HepG2 (cell line): ENCODE measurements at places on chromosomes 3 and 15. TPM values are rescaled to one million over a fixed set of nuclear protein-coding genes. Genes with fewer than 3 reads are reported as not detected.

Gene GRIP2
- polyA plus RNA-seq, result 0.11 and 0.14 TPM in 2 replicates

Gene C2CD4A
- polyA plus RNA-seq, result not detected in 2 replicates

Gene LACTB
- 12.2 and 14.8 TPM in 2 replicates for polyA plus RNA-seq

Gene PARP15
- not detected in 2 replicates for polyA plus RNA-seq

Gene CFAP91
- not detected in 2 replicates for polyA plus RNA-seq

Gene ARPP21
- polyA plus RNA-seq, result not detected in 2 replicates

Gene POPDC2
- 0.55 and 0.58 TPM in 2 replicates for polyA plus RNA-seq

Gene TGM5
- polyA plus RNA-seq, result 0.55 and 0.65 TPM in 2 replicates

Gene HTR3E
- not detected in 2 replicates for polyA plus RNA-seq

Gene MOBP
- polyA plus RNA-seq, result not detected in 2 replicates

Gene GRAMD2A
- 0.04 and 0.13 TPM in 2 replicates for polyA plus RNA-seq

Gene COL7A1
- 11.7 and 18.1 TPM in 2 replicates for polyA plus RNA-seq

Gene BFSP2
- not detected in 2 replicates for polyA plus RNA-seq

Gene BTBD1
- 29.3 and 32.1 TPM in 2 replicates for polyA plus RNA-seq

Gene CELSR3
- 6.7 and 8.3 TPM in 2 replicates for polyA plus RNA-seq

Gene NOP10
- polyA plus RNA-seq, result 369 and 407 TPM in 2 replicates

Gene MED12L
- 0.05 and 0.07 TPM in 2 replicates for polyA plus RNA-seq

Gene ADCY5
- polyA plus RNA-seq, result not detected in 2 replicates

Gene FAN1
- 10.6 and 10.8 TPM in 2 replicates for polyA plus RNA-seq

Gene NMNAT3
- polyA plus RNA-seq, result 6.9 and 7.0 TPM in 2 replicates

Gene GATA2
- 3.4 and 3.5 TPM in 2 replicates for polyA plus RNA-seq

Gene AP3S2
- 16.5 and 17.6 TPM in 2 replicates for polyA plus RNA-seq

Gene PTPN9
- 19.9 and 21.3 TPM in 2 replicates for polyA plus RNA-seq

Gene TRIM71
- polyA plus RNA-seq, result 21.1 and 21.7 TPM in 2 replicates

Gene C3orf70
- polyA plus RNA-seq, result 0.63 and 0.79 TPM in 2 replicates

Gene TTLL3
- 51.2 and 59.3 TPM in 2 replicates for polyA plus RNA-seq

Gene ADGRG7
- polyA plus RNA-seq, result not detected in 2 replicates

Gene HRH1
- polyA plus RNA-seq, result not detected in 2 replicates

Gene NLGN1
- not detected in 2 replicates for polyA plus RNA-seq

Gene CNTN3
- not detected in 2 replicates for polyA plus RNA-seq

Gene GOLGA8S
- 0.03 and 0.04 TPM in 2 replicates for polyA plus RNA-seq

Gene CCR3
- not detected in 2 replicates for polyA plus RNA-seq

Gene ANKRD63
- polyA plus RNA-seq, result not detected in 2 replicates

Gene SEMA3B
- 158 and 173 TPM in 2 replicates for polyA plus RNA-seq

Gene COPS2
- 25.7 and 37.8 TPM in 2 replicates for polyA plus RNA-seq

Gene ANKUB1
- polyA plus RNA-seq, result not detected in 2 replicates

Gene CCDC39
- polyA plus RNA-seq, result not detected in 2 replicates

Gene AADAC
- 0.71 and 0.87 TPM in 2 replicates for polyA plus RNA-seq
